ENCODE measurements at places on chromosomes 2 and 18. TPM values are rescaled to one million over a fixed set of nuclear protein-coding genes. Genes with fewer than 3 reads are reported as not detected.

GRCh38 chr2:75595541-75596395 is 35.0 kb upstream of the EVA1A start:
- peak; percentile 13 for DNase-seq

DNA sequence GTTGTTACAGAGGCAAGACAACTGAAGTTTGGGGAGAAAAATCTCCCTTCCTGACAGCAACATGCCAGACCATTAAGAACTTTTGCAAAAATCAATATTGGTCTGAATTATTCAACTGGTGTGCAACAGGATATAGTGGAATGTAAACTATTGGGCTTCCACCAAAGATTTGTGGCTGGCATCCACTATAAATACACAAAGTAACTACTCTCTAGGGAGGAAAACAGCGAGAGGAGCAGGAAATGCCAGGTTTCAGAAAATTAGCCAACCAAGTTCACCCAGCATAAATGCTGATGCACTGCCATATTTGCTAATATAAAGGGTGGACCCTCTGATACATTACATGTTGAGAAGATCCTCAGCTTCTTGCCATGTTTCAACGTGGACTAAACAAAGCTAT is 267.6 kb upstream of the LYPD1 start:
- no peak for DNase-seq

DNA sequence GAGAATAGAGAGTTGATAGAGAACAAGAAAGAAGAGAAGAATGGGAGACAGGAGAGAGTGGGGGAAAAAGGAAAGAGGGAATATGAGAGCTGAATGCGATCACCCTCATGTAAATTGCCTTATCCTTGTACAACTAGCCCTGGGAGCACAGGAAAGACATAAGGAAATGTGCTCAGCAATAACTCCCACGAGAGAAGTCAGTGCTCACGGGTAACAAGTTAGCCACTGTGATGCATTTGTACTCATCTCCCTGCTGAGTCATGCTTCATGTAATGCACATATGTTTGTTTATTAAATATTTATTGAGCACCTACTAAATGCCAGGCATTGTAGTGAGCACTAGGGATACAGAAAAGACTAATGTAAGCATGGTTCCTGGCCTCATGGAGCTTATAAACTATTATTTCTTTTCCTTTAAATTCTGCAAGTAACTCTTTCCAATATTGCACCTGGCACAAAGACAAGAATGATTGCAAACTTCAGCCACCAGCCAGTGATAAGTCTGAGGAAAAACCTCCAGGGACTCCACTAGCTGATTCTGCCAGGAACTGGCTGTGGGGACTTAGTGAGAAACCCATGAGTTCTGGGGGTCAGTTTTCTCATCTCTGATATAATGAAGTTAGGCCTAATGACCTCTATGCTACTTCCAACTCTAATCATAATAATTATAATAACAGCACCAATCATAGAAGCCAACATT is 124.1 kb downstream of the LNPK start:
- DNase-seq = peak; percentile 56

DNA sequence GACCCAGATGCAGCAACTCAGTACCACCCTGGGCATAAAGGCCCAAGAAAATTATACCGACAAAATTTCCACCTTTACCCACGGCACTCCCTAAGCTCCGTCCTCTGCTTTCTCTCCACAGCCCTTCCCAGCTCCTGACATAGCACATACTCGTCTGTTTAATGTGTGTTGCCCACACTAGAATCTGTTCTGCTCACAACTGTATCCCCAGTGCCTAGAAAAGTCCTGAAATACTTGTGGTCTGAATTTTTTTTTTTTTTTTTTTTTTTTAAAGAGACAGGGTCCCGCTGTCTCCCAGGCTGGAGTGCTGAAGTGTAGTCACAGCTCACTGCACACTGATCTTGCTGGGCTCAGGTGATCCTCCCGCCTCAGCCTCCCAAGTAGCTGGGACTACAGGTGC is 62.3 kb downstream of the ADCY3 start:
- DNase-seq = no peak

DNA sequence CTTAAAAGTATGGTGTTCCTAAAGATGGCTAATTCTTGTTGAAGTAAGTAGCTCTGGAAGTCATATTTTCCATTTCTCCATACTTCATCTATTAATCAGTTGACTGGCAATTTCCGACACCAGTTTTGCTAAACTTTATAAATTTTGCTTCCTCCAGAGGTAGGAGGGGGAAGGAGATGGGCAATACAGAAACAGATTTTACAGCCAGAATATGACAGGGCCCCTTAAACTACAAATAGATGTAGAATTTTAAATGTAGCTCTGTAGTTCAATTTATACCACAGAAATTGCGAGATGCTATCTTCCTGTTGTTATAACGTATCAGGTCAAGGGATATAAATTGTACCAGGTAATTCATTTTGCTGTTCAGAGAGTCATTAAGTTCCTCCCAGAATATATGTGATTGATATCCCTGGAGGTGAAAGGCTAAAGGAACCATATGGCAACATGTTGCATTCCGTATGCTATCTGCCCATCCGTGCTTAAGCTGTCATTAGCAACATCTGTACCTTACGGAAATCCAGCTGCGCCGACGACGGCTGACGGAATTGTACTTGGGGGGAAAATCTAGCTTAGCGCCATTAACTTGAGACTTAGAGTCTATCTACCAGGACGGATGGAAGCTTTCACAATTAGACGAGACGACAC is 8.4 kb upstream of the NR4A2 start:
- DNase-seq = no peak

DNA sequence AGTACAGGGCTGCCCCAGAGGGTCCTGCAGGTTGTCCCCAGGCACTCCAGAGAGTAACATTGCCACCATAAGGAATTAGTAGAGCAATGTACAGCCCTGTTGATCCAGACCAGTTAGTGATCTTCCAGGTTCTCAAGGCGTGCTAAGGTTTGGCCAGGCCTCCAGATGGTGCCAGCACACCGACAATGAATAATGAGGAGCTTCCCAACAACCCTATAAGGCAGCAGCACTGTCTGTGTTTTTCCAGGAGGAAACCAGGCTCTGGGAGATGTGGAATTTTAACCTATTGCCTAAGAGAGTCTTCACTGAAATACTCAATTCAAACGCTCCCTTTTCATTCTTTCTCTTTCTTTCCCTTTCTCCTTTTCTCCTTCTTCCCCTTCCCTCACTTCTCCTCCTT is 122.1 kb downstream of the MGAT5 start:
- DNase-seq = peak; percentile 58

- no peak for DNase-seq
Observed at GRCh38 chr18:53946594-53946993, 277.9 kb downstream of the MBD2 start.

Gene ANKRD30BL
- 0.05 TPM for polyA plus RNA-seq

Gene TRIM43
- not detected for polyA plus RNA-seq

- peak; percentile 92 for DNase-seq
Observed at GRCh38 chr2:202871300-202872141, at the start of gene ICA1L. Gene ICA1L (minus strand): TSS chr2:202871766. CDS start chr2:202829009, 42,757 bp downstream.

GRCh38 chr2:49069829-49070228 is 84.5 kb downstream of the FSHR start:
- DNase-seq = no peak

Gene SLC30A3
- 0.76 TPM for polyA plus RNA-seq

Gene MERTK
- 3.4 TPM for polyA plus RNA-seq

DNA sequence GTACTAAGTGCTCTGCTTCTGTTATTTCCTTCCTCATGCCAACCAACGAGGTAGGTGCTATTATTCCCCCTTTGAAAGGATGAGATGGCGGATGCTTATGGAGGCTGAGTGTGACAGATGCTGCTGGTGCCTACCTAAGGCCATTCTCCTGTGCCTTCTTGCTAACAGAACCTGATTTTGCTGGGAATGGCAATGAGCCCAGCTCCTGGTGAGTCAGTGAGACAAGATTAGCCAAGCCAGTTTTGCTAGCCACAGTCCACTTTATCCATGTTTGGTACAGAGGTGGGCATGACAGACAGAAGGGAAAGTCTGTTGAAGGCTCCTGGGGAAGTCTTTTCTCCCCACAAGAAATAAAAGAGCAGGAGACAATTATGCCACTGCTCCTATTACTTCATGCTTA is 43.7 kb upstream of the TMEM163 start:
- DNase-seq = no peak

Gene C2orf72
- polyA plus RNA-seq = 0.44 TPM

DNA sequence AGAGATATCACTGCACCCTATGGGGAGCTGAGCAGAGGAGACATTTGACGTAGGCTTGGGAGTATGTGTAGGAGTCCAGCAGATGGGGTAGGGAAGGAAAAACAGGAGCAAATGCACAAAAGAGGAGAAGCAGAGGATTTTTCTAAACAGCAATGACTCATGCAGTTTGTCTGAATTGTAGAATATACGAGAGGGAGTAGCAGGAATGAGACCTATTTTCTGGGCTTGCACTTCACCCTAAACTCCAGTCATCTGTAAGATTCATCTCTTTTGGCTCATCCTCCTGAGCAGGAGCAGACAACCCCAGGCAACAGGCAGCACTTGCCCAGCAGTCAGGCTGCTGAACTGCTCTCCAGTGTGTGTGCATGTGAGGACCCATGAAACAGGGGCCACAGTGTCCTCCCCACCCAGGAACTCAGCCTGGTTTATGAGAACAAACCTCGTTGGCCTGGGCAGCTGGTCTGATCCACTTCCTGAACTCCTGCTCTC is 100.2 kb upstream of the CDC42EP3 start:
- DNase-seq = no peak

DNA sequence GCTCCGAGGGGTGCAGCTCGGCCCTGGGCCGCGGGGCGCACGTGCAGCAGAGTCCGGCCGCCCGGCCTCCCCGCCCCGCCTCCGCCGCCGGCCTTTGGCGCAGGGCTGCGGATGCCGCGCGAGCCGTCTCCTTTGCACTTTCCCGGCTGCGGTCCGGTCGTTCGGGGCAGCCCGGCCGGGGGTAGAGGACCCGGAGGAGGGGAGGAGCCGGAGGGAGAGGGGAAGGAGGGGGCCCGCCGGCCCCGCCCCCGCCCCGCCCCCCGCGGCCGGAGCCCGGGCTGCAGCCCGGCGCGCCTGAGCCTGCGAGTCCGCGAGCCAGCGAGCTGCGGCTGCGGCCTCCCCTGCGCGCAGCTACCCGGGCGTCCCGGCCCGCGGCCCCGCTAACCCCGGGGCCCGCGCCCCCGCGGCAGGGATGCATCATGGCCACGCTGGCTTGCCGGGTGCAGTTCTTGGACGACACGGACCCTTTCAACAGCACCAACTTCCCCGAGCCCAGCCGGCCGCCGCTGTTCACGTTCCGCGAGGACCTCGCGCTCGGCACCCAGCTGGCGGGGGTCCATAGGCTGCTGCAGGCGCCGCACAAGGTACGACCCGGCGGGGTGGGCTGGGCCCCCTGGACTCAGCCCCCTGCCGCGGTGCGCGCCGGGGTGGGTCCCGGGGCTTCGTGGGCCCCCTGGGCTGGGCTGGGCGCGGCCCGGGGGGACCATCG is at the start of gene FHOD3:
TSS of gene FHOD3 (plus strand) at position 297 of the 709 bp plus-strand sequence. CDS start at position 420, 123 bp downstream.
- DNase-seq = peak; percentile 78

Gene REG3G
- polyA plus RNA-seq = not detected

DNA sequence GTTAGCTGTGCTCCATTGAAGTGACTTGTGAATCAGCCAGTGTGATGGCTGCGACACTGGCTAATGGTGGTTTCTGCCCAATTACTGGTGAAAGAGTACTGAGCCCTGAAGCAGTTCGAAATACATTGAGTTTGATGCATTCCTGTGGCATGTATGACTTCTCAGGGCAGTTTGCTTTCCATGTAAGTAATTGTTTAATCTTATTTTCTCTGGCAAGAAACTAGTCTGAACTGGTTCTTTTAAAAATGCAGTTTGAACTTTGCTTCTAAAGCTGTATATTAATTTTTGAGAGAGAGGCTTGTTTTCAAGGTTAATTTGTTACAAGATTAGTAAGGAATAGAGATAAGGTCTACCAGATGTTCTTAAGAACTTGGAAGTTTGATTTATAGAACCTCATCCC is 46.7 kb downstream of the GLS start:
- no peak for DNase-seq

DNA sequence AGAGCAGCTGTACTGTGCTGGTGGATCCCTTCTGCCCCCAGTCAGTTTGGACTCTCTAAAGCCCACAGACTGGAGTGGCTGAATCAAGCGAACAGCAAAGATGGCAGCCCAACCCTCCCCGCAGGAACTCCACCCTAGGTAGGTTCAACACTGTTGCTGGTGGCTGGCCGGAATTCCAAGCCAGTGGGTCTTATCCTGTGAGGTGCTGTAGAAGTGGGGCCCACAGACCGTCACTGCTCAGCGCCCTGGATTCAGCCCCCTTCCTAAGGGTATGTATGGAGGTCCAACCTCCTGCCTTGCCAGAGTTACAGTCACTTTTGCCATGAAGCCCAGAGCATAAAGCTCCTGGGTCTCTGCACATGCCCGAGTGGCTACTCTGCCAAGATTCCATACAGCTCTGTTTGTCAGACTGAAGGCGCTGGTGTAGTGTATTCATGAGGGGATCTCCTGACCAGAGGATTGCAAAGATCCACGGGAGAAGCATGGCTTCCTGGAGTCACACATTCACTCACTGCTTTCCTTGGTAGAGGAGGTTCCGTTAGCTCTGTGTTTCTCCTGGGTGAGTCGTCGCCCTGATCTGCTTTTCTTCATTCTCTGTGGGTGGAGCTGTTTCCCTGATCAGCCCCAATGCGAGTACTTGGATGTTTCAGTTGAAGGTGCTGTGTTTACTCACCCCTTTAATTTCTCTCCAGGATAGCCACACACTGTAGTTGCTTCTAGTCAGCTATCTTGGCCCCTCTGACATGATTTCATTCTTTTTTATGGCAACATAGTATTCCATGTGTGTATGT is 293.6 kb upstream of the THUMPD2 start:
- no peak for DNase-seq

DNA sequence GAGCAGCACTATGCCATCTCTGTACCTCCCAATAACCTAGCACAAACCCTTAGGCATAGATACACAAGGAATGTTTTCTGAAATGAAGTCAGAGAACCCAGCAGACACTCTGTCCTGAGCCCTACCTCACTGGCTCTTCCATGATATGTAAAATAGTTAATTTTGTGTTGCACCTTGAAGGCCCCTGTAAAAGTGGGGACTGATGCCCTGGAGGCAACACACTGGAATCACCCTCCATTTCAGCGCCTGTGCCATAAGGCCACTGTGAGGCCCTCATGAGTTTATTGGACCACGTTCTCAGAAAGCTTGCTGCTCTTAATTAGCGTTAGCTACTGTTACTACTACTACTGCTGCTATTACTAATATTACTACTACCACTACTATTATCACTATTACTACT is 670.1 kb upstream of the SOX11 start:
- no peak for DNase-seq

Gene SPDYA
- 1.4 TPM for polyA plus RNA-seq

Gene PAX3
- 0.32 TPM for polyA plus RNA-seq

DNA sequence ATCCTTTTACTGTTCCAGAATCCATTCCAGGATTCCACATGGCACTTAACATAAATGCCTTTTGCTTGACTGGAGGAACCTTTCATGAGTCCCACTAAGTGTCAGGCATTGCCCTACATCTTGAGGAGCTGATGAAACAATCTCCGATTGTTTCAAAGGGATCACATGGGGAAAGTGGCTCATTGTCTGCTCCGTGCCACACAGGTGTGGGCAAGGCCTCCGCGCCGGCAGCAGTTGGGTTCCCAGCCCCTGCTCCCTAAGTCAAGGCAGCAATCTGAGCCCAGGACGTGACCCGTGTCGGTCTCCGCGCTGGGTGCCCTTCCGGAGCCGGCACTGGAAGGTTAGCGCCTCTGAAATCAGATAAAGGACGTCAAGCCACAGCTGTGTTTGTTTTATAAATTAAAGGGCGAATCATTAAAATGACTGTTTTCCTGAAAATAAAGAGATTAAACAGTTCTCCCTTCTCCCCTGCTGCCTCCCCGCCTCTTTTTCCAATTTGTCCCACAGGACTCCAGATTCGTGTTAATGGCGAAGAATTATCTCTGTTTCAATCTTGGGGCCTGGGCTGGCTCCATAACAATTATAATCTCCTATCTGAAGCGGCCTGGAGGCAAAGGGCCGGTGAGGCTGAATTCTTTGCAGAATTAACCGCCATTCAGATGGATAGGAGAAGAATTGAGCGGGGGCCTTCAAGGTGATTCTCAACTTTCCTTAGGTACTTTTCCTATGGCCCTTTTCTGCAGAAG is 84.3 kb upstream of the FZD7 start:
- DNase-seq = no peak
